ENCODE measurements at places on chromosomes 6 and 20.

GRCh38 chr20:1830240-1830639 is 65.0 kb upstream of the SIRPA start:
- DNase-seq, result no peak

- no peak for DNase-seq
These were observed 105.5 kb downstream of the PDSS2 start for GRCh38 chr6:107353773-107354382.

DNA sequence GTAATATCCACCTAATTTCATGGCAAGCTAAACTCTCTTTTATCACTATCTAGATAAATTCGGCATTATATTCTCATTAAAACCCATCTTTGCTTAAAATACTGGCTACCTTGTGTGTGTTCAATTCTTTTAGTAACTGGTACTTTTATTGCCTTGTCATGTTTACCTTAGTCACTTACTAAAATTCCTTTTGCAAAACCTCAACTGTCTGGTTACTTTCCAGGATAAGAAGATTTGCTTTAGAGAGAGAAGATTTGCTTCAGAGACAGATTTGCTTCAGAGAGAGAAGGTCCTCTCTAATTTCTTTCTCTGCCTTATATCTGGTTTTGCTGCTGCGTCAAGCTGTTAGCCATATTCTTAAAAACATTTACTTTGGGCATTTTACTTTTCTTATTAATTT is 151.5 kb upstream of the MLIP start:
- DNase-seq, result no peak

DNA sequence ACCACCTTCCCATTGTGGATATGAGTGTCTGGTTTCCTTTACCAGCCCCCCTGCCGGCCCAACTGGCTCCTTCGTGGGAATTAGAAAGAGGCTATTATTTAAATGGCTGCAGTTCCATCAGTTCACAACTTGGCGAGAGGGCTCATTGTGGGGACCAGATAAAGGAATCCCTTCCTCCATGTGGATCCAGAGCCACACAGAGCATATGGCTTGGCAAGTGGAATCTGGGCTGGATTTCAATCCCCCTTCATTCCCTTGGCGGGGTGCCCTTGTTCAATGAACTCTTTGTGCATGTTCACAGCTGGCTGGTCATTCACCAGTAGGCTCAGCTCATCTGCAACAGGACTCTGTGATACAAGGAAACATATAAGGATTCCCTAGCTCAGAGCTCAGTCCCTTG is 140.6 kb downstream of the OPN5 start:
- DNase-seq, result no peak

DNA sequence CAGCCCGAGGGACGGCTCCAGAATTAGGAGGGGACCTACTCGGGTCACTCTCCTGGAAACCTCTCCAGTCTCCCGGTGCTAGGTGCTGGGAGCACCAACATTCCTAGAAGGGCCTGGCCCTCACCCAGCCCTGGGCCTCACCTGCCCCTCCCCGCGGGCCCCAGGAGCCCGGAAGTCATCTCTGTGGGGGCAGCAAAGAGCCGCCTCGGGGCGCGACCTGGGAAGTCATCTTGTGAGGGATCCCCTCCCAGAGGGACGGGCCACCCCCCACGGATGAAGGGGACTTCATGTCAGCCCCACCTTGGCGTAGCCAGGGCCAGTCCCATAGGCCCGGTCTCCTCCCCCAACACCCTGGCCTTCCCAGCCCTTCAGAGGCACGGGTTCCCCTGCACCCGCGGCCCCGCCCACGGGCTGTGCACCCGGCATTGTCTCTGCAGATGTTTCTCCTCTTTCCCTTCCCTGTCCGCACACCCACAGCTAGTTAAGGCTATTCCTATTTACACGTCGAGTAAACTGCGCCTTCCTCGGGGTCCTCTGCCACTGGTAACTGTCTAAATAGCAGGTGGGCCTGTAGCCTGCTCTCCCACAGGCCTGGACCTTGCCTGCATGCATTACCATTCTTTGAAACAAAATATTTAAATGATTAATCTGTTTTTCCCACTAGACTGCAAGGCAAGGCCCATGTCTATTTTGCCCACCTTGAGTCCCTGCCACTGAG is 896 bp upstream of the RNASET2 start:
- DNase-seq, result peak; percentile 53

- DNase-seq, result no peak
These were observed 1.8 kb downstream of the WDR46 start for GRCh38 chr6:33286946-33287914.

DNA sequence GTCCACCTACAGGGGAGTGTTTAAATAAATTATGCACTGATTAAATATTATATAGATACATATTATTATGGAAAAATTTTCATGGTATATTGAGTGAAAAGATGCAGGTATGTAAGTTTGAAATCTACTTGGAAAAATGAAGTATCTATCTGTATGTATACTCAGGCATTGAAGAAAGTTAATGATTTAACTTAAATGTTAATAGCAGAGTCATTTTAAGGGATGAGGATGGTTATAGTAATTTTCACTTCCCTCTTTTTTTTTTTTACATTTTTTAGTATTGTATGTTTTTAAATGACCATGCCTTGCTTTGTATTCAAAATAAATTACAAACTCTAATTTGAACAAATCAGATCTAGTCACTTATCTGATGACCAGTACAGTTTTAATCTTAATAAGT is 43.2 kb upstream of the NOTCH4 start:
- DNase-seq, result no peak

DNA sequence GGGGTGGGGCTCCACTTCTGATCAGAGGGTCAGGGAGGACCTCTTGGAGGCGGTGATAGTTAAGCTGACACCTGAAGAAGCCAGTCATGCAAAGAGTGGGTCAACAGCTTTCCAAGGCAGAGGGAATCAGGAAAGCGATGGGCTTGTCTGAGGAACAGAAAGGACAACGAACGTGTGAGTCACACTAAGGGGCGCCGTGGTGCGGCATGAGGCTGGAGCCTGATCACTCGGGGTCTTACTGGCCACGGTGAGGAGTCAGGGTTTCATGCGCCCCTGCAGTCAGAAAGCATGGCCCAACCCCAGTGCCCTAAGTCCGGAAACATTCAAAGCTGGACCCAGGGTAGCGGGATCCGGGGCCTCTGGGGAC is 50.6 kb upstream of the SLC32A1 start:
- no peak for DNase-seq

GRCh38 chr6:114030767-114031166 is 59.8 kb upstream of the HDAC2 start:
- no peak for DNase-seq

DNA sequence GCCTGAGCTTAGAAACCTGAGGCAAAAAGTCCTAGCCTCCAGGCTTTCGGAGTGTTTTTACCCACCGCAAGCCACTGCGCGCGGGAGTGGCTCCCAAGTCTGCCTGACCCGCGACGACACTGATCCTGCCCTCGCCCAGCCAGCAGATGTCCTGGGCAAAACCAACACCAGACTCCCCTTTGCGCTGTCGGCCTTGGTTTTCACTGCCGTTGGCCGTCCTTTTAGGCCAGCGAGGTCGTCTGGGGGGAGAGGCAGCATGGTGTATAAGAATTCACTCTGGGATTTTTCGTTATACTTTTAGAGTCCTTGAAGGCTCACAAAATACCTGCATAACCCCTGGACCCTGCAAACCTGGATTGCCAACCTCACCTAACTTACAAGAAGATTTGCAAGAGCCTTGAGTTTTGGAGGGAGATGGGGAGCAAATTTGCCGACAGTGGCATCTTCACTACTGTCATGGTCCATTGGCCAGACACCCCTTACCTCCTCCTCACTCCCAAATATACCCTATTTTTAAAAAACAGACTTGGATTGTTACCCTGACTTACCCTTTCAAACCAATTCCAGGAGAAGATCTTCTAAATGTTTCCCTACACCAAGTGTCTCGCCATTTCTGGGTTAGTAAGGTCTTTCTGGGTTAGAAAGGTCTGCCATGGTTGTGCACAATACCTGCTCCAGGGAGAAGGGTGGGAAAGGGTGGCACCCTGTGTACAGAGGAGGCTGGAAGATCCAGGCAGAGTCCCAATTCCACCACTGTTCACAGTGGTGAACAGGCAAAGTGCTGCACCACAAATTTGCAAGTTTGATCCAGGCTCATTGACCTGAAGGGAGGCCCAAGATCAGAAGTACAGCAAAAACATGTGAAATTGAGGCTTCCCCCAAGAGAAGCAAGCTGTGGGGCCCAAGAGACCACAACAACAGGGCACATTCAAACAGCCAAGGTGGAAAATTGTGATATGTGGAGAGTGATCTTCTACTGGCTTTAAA is 4.4 kb downstream of the FOXA2 start:
- DNase-seq, result no peak

GRCh38 chr6:158373214-158373613 is 60.9 kb downstream of the TULP4 start:
- no peak for DNase-seq

DNA sequence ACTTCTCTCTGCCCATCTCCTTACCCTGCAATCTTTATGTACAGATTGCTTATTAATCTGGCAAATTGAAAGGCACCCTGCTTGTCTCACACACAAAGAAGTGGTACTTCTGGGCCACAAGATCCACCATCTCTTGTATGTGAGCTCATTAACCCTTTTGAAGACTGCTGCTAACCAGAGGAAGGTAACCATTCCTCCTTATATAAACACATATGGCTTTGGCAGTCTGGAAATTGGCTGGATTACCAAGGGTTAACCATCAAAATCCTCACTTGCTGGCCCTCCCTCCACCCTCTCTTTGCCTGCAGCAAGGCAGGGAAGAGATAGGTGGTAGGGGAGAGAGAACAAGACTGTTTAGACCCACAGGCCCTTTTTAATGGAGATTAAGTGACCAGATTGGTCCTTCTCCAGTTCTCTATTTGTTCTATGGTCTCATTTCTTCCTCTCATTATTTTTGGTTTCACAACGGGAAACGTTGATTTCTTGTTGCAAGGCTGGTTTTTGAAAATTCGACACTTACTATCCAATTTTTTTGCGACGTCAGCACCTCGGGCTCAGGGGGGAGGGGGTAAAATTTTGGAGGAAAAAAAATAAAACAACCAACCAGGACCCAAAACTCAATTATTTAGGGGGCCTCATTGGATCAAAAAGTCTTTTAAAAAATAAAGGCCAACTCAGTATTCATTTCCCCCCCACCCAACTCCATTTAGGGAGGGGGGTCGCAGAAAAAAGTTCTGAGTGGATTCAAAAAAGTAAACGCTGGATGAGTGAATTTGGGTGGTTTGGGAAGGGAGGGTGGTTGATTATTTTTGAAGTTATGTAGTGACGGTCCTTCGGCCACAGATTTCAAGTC is 859 bp downstream of the PPP1R10 start:
- peak; percentile 58 for DNase-seq

GRCh38 chr6:5453546-5453945 is 192.2 kb downstream of the FARS2 start:
- DNase-seq, result no peak

DNA sequence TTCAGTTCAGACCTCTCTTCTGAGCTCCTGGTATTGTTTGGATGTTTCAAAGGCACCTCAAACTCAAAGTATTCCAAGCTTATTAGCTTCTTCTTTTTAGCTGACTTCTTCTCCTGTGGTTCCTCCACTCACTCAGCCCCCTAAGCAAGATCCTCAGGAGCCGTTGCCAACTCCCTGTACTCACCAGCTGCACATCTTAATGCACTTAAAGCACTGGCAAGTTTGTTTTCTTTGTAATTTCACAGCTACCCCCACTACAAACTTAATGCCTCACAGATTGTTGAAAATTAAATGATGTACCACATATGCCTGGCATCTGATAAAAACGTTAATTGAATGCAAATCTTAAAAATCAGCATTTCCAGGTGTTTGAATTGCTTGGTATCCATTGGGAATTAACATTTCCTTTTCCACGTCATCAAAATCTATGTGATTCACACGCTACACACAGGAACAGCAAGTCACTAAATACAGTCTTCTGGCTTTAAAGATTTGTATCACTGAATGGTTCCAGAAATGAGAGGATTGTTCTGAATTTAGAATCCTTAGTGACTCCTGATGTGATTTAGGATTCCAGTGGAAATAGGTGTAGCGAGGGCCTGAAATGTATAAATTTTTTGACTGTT is 24.5 kb downstream of the CALHM6 start:
- DNase-seq, result no peak

GRCh38 chr6:104522533-104522932 is 337.2 kb downstream of the HACE1 start:
- no peak for DNase-seq

- no peak for DNase-seq
These were observed 48.9 kb downstream of the SLC2A12 start for GRCh38 chr6:134003542-134003951.

DNA sequence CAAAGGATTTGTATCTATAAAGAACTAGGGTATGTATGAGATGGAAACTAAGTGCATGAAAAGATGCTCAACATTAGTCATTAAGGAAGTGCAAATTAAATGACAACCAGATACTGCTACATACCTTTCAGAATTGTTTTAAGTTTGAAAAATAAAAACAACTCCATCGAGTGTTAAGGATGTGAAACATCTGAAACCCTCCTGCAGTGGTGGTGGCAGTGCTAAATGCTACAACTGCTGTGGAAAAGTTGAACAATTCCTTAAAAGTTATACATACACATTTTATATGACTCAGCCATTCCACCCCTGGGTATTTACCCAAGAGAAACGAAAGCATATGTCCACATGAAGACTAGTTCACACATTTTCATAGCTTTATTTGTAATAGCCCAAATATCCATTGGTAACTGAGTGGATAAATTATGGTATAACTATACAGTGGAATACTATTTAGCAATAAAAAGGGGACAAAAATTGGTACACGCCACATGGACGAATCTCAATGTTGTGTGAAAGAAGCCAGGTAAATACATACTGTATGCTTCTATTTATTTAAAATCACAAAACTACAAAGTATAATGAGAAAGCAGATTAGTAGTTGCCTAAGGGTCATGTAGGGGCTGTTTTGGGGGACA is 10.6 kb downstream of the ARMH2 start:
- no peak for DNase-seq

- no peak for DNase-seq
These were observed 318.9 kb downstream of the SYNE1 start for GRCh38 chr6:152318278-152318677.

- DNase-seq, result no peak
These were observed 139.2 kb downstream of the PREX1 start for GRCh38 chr20:48688579-48688978.

DNA sequence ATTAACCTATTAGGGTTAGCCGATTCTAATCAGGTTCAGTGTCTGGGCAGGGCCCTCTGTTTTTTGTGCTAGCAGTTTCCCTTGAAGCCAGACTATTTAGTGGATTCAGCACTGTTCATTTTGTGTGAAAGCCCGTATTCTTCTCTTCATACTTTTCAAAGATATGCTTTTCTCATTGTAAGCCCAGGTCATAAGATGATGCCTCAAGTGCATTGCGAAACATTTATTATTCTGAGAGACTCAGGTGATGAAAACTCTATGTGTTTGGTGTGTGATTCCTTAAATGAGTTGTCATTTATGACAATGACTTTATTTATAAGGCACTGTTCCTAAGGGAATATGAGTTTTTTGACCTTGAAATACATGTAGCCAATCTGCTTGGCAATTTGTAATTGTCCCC is 851.0 kb upstream of the FLRT3 start:
- DNase-seq, result no peak

- no peak for DNase-seq
These were observed 21.9 kb downstream of the SAMD5 start for GRCh38 chr6:147530132-147531060.

- no peak for DNase-seq
These were observed 38.2 kb downstream of the NFYA start for GRCh38 chr6:41111017-41111416.

Measured in CD4-positive, alpha-beta T cell treated with Interleukin-15 for 1 hour (primary cell).